Brain microvascular endothelial cell (primary cell): ENCODE measurements at places on chromosomes 11 and 22.

- no peak for DNase-seq
Measured at GRCh38 chr11:15119826-15120225, 5.1 kb downstream of the INSC start.

DNA sequence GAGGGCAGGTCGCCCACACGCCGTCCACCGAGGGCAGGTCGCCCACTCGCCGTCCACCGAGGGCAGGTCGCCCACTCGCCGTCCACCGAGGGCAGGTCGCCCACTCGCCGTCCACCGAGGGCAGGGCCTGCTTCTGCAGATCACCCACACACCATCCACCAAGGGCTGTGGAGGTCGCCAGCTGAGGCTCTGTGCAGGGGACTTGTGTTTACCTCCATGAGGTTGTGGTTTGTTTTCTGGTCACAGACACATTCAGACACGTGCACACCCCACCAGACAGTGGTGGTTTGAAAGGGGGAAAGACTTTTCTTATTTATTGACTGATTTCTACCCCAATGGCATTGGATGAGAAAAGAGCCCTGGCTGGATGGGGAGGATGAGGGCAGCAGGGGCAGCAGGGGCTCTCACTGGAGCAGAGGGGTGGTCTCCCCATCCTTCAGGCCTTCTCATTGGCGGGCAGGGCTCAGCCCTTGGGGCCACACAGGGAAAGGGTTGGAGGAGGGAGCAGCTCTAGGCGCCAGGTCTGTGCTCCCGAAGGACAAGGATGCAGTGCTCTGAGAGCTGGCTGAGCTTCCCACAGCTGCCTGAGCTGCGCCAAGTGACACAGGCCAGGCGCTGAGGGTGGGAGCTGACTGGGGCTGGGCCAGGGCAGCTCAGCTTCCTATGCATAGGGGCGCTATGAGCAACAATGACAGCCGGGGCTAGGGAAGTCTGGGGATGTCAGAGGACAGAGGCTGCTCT is 252.6 kb upstream of the B3GAT1 start:
- DNase-seq = no peak

- DNase-seq = no peak
Measured at GRCh38 chr11:3128356-3129180, 36.5 kb downstream of the OSBPL5 start.

DNA sequence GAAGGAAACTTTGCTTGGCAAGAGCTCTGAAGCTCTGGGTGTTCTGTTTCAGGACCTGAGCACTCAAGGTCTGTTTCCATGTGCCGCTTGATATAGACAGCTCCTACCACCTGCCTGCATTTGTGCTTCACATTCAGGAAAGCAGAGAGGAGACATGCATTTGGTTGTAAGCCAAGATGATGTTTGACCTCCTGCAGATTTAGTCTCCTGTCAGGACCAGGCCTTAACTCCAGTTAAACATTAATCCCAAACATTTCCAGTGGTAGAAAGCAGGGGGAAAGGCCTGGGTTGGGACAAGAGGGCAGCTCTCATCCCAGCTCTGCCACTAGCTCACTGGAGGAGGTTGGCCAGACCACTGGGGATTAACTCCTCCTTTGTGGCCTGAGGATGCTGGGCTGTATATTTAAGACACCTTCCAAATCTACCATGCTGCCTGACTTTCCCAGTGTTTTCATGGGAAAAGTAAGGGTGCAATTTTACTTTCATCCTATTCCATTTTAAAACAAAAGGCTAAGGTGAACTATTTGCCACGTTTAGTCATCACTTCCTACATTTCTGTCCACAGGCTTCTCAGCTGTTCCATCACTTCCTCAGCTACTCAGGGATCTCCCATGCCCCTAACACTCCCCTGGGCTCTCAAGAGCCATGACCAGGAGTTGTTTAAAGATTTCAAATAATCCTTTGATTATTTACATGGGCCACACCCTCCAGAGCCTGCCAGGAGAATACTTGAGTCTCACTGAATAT is 80.9 kb downstream of the INSC start:
- no peak for DNase-seq

GRCh38 chr11:12377106-12377823 is at the start of gene PARVA:
Gene PARVA (plus strand): TSS chr11:12377571. CDS start chr11:12377648, 77 bp downstream.
- DNase-seq = peak; percentile 57

- no peak for DNase-seq
Measured at GRCh38 chr11:67436459-67437081, 912 bp downstream of the PTPRCAP start.

- DNase-seq = peak; percentile 98
Measured at GRCh38 chr11:44568658-44569473, 3.4 kb downstream of the CD82 start.

DNA sequence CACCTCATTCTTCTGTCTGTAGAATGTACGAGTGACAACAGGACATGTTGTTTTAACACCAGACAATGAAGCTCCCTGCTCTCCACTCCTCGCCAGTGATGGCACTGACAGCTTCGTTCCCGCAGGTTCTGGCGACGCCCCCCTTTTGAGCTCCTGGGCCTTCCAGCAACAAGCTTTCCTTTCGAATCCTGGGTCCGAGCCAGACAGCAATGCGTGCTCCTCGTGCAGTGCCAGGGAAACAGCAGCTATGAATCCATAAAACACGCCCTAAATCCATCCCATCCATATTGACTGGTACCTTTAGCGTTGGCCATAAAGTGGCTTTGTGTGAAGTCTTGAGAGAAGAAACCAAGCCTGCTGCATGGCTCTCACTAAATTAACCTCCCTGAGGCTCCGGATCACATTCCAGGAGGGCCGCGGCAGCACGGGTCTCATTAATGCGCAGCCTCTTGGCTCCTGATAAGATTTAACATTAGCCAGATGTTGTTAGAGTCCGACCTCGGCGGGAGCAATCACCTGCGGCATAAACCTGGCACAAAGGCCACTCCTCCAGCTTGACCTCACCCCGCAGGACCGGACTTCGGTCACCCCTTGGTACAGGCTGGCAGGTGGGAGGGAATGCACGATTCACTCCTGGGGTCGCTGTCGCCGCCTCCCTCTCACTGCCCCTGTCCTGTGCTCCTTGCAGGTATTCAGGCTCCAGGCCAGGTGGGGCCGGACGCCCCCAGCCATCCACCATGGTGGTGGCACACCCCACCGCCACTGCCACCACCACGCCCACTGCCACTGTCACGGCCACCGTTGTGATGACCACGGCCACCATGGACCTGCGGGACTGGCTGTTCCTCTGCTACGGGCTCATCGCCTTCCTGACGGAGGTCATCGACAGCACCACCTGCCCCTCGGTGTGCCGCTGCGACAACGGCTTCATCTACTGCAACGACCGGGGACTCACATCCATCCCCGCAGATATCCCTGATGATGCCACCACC is 50.1 kb downstream of the MACROD1 start:
- no peak for DNase-seq

GRCh38 chr22:45867906-45868555 is 108.9 kb downstream of the WNT7B start:
- no peak for DNase-seq

DNA sequence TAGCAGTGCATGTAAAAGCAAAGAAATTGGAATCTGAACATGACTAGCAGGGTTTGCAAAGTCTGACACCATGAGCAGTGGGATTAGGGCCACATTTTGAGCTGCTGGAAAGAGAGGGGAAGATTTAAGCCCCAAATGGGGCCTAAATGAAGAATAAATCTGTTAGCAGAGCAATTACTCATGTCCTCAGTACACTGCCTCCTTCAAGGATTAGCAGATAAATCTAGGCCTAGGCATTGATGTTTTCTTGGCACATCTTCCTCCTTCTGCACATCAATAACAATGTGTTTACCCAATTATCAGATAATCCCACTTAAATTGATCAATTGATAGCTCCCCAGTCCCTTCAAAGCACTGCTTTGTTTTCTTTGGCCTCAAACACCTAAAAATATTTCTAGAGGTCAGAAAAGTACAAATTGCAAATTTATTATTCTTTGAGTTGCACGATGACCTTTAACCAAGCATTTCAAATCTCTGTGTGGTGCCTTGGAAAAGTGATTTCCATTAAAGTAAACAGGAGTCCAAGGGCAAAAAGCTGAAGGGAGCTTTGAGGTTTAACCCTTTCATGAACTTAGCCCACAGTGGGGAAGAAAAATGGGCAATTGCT is 514.7 kb upstream of the CHORDC1 start:
- no peak for DNase-seq

GRCh38 chr11:2730272-2731129 is 30.7 kb upstream of the KCNQ1OT1 start:
- DNase-seq = no peak

- DNase-seq = peak; percentile 11
Measured at GRCh38 chr22:27719535-27720227, 81.9 kb downstream of the MN1 start.

DNA sequence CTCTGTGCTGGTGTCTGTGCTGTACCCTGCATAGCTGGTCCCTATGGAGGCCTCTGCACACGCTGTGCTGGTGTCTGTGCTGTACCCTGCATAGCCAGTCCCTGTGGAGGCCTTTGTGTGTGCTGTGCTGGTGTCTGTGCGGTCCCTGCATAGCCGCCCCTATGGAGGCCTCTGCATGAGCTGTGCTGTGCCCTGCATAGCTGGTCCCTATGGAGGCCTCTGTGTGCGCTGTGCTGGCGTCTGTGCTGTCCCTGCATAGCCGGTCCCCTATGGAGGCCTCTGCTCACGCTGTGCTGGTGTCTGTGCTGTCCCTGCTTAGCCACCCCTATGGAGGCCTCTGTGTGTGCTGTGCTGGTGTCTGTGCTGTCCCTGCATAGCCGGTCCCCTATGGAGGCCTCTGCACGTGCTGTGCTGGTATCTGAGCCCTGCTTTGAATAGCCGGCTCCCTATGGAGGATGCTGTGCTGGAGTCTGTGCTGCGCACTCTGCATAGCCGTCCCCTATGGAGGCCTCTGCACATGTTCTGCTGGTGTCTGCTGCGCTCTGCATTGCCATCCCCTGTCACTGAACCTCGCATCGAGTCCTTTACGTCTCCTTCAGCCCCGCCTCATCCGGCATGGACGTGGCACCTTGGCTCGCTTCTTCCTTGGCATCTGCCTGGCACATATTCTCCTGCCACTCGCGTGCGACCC is 6.2 kb downstream of the NADSYN1 start:
- no peak for DNase-seq

DNA sequence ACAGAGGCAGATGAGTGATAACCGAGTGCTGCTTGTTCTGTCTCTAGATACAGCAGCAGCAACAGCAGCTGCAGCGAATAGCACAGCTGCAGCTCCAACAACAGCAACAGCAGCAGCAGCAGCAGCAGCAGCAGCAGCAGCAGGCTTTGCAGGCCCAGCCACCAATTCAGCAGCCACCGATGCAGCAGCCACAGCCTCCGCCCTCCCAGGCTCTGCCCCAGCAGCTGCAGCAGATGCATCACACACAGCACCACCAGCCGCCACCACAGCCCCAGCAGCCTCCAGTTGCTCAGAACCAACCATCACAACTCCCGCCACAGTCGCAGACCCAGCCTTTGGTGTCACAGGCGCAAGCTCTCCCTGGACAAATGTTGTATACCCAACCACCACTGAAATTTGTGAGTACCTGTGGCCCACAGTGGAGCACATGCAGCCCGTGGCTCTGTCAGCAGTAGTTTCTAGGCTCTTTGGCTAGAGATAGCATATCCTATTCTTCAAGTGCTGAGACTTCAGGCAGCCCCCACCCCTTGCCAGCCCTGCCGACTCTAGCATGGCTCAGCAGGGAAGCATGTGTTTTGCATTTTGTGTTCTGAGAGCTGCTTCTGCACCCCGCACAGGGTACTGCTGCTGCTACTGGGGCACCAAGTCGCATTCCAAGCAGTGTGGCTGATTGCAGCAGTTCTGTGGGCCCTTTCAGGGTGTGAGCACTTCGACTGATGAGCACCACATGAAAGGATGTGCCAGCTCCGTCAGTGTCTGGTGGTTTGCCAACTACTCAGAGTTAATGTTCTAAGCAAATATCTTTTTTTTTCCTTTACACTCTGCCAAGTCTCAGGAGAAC is 59.2 kb downstream of the MED15 start:
- DNase-seq = no peak

DNA sequence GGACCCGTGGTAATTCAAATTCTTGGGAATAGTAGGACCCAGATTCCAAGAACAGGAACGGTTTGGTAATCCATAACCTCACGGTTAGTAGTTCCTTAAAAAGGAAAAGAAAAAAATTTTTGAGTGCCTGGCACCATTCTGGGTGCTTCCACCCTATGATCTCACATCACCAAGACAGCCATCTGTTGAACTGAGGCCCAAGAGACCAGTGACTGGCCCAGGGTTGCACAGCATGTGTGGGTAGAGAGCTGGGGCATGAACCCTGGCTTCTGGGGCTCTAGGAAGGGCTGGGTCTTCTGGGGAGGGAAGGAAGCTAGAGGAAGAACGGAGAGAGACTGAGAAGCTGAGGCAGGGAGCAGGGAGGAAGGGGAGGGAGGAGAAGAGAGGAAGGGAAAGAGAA is 4.7 kb upstream of the SPI1 start:
- no peak for DNase-seq

DNA sequence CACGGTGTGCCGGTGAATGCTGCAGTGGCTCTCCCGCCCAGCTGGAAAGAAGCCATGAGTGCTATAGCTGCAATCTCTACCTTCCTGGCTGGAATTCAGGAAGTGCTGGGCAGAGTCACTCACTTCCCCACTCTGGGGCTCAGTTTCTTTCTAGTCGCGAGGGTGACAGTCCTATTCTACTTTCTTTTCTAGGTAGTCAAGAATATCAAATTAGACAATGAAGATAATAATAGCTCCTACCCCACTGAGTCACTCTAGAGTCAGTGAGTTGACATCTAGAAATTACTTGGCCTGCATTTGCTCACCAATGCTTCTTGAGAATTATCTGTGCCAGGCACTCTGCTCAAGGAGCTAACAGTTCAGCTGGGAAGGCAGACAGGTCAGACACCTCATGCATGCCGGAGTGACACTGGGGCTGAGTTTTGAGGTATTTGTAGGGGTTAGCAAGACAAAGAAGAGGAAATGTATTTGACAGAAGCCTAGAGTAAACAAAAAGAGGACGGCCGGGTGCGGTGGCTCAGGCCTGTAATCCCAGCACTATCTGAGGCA is 3.2 kb downstream of the CENPM start:
- DNase-seq = peak; percentile 27

DNA sequence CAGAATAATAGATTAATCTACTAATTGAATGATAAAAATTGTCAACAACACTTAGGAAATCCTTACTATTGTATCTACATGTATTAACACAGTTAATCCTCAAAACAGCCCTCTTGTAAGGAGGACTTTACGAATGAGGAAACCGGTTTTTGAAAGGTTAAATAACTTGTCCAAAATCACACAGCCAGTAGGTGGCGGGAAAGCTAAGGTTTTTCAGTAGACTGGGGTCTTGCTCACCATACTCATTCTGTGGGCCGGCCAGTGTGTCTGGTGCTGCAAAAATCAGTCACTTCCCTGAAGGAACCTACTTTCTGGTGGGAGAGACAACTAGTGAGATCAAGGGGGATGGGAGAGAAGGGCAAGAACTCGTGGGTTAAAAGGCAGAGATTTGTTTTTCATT is 3.8 kb downstream of the DCPS start:
- DNase-seq = peak; percentile 40

GRCh38 chr11:72534371-72535193 is 100.3 kb upstream of the CLPB start:
- no peak for DNase-seq
